ENCODE measurements at places on chromosomes 1 and 21.

DNA sequence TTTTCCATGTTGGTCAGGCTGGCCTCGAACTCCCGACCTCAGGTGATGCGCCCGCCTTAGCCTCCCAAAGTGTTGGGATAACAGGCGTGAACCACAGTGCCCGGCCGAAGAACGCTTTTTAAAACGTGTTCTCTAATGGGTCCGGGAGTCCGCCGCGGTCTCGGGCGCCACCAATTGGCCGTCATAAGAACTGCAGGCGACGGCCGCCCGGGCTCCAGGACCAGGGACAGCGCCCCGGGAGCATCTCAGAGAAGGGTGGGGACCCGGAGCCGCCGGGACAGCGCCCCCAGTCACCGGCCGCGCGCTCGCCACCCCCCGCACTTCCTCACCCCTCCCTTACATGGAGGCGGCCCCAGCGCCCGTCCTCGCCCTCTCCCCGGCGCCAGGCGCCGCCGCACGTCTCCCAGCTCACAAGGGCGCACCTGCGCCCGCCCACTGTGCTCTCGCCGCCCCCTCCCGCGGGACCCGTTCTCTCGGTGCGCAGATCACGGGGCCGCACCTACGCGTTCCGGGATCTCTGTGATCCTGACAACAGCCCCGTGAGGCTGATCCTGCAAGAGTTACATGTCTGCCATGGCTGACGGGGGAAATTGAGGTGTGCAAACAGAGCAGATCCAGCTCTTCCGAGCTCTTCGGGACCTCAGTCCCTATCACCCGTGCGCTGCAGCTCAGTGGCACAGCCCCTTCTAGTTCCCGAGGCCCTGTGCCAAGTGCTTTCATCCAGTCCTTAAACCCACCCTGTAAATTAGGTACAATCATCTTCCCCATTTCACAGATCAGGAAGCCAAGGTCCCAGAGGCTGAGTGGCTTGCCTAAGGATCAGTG lies 9.8 kb downstream of the RAP1GAP start:
- DNase-seq, result peak; percentile 70

GRCh38 chr1:106678279-106679050 lies 378.0 kb upstream of the PRMT6 start:
- no peak for DNase-seq

GRCh38 chr1:178825167-178825566 lies 45.7 kb downstream of the ANGPTL1 start:
- no peak for DNase-seq

GRCh38 chr1:203569490-203570318 lies 56.9 kb upstream of the ATP2B4 start:
- DNase-seq, result no peak

- no peak for DNase-seq
These were observed 55.4 kb downstream of the OPTC start for GRCh38 chr1:203549309-203549708.

DNA sequence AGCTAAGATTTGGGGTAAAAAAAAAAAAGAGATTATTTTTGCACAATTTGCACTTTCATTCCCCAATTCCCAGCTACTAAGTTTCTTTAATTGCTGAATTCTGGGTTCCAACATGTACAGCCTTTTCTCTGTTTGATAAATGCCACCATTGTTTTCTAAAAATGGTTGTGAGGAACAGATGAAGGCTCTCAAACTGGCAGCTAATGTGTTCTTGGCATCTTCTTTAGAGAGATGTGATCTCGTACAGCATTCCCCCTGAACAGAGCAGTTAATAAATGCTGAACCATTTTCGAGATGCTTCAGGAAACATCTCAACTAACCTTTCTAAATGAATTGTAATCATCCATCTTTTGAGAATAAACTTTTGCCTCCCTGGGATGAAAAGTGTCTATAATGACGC lies 107.9 kb upstream of the DYNLT5 start:
- DNase-seq, result no peak

GRCh38 chr1:205172729-205173366 lies 38.7 kb downstream of the DSTYK start:
- no peak for DNase-seq

- no peak for DNase-seq
These were observed 5.7 kb downstream of the SLC19A1 start for GRCh38 chr21:45536301-45537081.

DNA sequence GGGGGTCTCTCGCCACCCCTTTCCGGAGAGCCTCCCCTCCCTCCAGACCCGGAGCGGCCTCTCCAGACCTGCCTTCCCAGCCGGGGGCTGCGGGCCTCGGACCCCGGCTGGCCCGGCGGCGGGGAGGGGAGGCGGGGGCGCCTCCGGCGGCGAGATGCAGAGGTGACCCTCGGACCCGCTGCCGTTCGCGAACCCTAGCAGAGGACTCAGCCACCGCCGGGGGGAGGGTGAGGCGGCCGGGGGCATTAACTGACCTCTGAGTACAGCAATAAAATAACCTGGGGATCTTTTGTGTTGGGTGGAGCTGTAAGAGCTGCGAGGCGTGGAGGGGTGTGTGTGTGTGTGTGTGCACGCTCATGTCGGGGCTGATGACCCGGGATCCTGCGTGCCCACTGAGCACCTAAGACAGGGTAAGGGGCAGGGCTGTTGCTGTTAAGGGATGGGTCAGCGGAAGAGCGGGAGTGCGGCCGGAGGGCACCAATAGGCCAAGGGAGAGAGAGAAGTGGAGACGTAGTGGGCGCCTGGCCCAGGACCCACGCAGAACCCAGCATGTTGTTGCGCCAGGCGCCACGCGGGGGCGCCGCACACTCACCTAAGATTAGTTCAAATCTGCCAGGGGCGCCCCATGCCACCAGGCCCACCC lies 6.3 kb downstream of the HAPLN2 start:
- DNase-seq, result peak; percentile 35

- peak; percentile 12 for DNase-seq
These were observed 88.3 kb upstream of the SELENON start for GRCh38 chr1:25711555-25712298.

- no peak for DNase-seq
These were observed 17.8 kb downstream of the SCAF4 start for GRCh38 chr21:31713973-31714740.

DNA sequence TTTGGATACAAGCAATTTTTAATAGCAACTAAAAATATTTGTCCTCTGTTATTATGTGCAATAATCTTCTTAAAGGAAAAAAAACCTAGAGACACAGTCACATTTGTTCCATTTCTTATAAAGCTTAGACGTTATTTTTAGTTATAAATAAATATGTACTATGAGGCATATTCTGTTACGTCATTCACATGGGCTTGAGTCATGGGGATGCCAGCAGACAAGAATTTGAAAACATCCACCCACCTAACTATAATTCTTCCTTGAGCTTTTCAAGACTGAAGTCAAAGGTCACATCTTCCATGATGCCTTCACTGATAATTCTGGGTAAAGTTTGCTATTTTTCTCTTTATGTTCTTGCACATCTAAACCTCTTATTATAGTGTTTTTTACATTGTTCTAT lies 268.8 kb downstream of the KCTD3 start:
- no peak for DNase-seq

- peak; percentile 29 for DNase-seq
These were observed at the start of gene SORT1 for GRCh38 chr1:109397581-109398342. SORT1 (minus strand) TSS chr1:109397918; CDS start chr1:109397892, 26 bp downstream.

DNA sequence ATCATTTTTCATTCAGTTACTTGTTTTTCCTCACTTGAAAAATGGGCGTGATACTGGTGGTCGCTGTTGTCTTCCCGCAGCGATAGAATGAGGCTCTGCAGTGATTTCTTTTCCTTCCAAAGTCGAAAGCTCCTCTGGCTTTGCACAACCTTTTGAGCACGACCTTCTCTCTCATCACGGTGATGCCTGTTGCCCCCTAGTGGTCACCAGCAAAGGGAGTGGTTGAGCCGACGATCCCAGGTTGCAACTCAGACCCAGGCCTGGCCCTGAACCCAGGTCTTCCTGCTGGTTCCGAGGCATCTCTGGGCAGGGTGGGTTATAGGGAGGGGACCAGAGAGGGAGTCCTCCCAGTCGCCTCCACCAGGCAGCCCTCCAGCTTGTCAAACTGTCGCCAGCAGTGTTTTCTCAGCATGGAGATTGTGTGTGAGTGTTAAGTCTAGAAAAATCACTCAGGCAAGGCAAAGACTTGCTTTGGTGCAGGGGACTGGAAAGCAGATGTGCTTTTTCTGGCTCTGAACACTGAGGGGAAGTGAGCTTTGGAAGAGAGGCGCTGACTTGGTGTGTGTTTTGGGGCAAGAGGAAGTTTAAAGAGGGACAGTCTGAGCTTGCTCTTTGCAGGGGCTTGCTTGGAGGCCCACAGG lies 285.3 kb downstream of the CAMTA1 start:
- DNase-seq, result peak; percentile 6

- no peak for DNase-seq
These were observed 38.2 kb upstream of the ZNF124 start for GRCh38 chr1:247210062-247210375.

DNA sequence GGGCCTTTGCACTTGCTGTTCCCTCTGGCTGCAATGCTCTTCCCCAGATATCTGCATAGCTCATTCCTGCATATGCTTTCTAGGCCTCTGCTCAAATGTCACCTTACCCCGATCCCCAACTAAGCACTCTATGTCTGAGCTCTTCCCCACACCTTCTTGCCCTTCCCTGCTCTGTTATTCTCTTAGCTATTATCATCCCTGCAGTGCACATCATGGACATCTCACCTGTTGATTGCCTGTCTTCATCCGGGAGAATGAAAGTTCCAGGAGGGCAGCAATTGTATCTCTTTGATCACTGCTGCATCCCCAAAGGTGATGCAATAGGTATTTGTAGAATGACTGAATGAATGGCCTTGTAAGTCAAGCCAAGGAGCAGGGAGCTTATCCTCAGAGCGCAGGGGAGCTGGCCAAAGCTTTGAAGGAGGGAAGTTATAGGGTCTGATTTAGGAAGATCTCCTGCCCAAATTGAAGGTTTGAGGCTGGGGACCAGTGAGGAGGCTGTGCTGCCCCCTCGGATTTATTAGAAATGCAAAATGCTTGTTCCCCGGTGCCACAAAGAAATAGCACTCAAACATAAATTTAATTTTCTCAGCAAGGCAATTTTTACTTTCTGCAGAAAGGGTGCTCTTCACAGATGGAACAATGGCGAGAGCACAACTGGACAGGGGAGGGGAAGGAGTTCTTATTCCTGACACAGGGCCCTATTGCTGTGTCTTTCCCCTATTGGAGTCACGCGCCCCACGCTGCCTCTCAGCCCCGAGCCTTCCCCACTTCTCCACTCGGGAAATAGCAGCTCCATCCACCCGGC lies 631.1 kb downstream of the MATN1 start:
- no peak for DNase-seq

DNA sequence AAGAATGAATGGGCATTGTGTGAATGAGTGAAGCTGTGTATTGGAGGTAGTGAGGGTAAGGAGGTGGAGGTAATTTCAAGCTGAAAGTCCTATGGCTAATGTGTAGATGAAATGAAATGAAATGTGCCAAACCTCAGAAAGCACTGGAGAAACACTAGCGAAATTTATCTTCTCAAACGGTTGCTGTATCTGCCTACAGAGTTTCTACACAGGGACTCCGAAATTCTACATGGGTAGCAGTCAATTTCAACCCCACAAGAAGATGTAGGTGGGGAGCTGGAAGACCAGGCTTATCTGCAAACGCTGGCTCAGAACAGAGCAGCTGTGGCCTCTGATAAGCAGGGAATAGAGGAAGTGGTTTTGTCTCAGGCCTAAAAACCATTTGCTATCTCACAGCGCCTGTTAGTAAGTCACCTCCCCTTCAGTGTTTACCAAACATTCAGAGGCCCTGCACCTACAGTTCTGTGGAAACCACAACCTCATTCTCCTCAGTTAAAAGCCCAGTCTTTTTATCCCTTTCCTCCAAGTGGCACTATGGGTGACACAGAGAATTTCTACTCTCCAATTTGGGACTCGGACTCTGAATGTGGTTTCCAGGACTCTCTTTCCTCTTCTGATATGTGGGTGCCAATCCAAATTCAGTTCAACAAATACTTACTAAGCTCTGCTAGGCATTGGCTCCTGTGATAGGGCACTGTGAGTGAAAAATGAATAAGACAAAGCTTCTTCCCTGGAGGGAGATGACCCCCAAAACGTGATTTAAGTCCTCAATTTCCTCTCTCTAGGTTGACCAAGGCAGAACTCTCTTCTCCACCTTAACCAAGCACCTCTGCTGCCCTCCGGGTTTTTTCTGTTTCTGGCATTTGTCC lies 17.2 kb upstream of the SLAMF6 start:
- DNase-seq, result no peak

- DNase-seq, result no peak
These were observed 154.8 kb downstream of the BACH1 start for GRCh38 chr21:29453511-29453910.

GRCh38 chr1:156638189-156638985 lies 3.5 kb upstream of the BCAN start:
- no peak for DNase-seq

GRCh38 chr1:59295618-59296017 lies 1.3 kb upstream of the FGGY start:
- no peak for DNase-seq

- no peak for DNase-seq
These were observed 83.9 kb downstream of the MAST2 start for GRCh38 chr1:45887156-45887842.

GRCh38 chr1:170436928-170437327 lies 95.0 kb upstream of the GORAB start:
- no peak for DNase-seq

GRCh38 chr21:16438761-16439160 lies 709.0 kb downstream of the USP25 start:
- DNase-seq, result no peak

GRCh38 chr1:21126324-21126723 lies 50.4 kb downstream of the EIF4G3 start:
- no peak for DNase-seq

DNA sequence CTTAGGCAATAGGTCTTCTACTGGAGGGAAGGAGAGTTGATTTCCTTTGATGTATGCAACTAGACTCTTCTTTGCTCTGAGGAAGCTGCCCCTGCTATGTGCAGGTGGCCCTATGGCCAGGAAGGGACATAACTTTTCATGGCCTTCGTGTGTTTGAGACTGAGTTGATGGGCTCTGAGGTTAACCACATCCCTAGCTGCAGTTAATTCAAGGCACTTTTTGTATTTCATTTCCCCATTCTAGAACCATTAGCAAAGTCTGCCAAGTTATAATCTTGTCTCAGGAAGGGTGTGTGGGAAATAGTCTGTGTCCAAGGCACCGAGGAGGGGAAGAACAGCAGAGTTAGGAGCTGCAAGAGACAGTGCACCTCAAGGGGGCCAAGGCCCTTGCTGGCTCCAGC lies 2.5 kb downstream of the FCRL4 start:
- DNase-seq, result no peak

GRCh38 chr1:111275079-111275478 lies 15.6 kb upstream of the CHIA start:
- DNase-seq, result no peak

DNA sequence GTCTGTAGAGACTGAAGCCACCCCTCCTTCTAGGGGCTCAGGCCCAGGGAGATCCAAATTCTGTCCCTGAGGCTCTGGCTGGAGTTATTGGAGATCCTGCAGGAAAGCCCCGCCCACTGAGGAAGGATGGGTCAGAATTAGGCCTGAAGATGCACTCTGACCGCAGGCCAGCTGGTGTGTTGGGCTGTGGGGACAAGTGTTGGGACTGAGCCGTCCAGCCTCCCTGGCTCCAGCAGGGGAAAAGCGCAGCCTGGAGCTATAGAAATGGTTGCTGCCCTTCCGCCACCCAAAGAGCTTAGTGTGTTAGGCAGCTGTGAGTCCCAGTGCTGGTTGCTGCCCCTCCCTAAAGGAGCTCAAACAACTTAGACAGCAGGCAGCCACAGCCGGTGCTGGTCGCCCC lies 33.0 kb upstream of the PRRX1 start:
- DNase-seq, result no peak

- no peak for DNase-seq
These were observed 235.2 kb downstream of the FGGY start for GRCh38 chr1:59532102-59532501.

- no peak for DNase-seq
These were observed 73.2 kb downstream of the SSBP3 start for GRCh38 chr1:54332781-54333585.

- DNase-seq, result no peak
These were observed 52.7 kb downstream of the ZBTB17 start for GRCh38 chr1:15923241-15923640.
